ENCODE measurements at places on chromosomes 3 and 15.

GRCh38 chr15:56940388-56940787, 21.9 kb downstream of the TCF12 start:
- DNase-seq: no peak

DNA sequence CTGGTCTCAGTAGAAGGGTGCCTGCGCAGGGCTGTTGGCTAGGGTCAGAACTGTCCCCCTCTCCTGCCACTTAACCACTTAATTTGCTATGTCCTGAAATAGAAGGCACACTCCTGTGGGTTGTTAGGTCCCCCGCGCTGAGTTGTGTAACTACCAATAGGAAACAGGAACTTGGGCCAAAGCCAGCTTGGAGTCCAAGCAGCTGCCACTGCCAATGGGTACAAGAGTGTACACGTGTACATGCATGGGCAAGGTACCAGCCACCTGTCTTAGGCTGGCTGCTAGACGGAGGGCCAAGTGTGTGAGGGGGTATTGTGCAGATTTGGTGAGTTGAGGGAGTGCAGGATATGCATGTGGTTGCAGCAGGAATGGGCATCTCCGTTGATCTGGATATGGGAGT, 29.7 kb upstream of the POLG start:
- no peak for DNase-seq

GRCh38 chr3:37953707-37954394, 36.7 kb upstream of the VILL start:
- DNase-seq: no peak

- DNase-seq: no peak
Observed at GRCh38 chr3:14156843-14157561, 21.4 kb downstream of the XPC start.

DNA sequence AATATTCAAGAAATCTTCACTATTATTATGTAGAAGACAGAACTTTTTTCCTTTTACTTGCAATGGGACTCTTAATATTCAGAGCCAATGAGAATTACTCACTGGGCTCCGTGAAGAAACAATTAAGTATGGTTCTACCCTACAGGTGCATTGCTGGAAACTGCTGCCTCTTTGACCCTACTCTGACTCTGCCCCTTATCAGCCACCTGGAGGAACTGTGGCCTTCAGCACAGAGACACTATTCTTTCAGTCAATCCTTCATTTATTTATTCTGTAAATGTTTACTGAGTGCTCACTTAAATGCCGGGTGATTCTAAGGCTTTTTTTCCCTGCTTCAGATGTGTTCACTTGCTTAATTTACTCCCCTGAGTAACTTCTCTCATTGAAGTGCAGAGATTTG, 163.2 kb downstream of the SYNPR start:
- DNase-seq: no peak

GRCh38 chr3:49020330-49021212, 1.4 kb upstream of the NDUFAF3 start:
- DNase-seq: no peak

GRCh38 chr3:195086341-195086740, 184.6 kb downstream of the XXYLT1 start:
- no peak for DNase-seq
